Activated CD8-positive, alpha-beta memory T cell treated with anti-CD3 and anti-CD28 coated beads for 48 hours (primary cell): ENCODE measurements at places on chromosomes 1 and 21.
A peak's percentile ranks its signal among the peaks of the same experiment; 100 is the strongest.

DNA sequence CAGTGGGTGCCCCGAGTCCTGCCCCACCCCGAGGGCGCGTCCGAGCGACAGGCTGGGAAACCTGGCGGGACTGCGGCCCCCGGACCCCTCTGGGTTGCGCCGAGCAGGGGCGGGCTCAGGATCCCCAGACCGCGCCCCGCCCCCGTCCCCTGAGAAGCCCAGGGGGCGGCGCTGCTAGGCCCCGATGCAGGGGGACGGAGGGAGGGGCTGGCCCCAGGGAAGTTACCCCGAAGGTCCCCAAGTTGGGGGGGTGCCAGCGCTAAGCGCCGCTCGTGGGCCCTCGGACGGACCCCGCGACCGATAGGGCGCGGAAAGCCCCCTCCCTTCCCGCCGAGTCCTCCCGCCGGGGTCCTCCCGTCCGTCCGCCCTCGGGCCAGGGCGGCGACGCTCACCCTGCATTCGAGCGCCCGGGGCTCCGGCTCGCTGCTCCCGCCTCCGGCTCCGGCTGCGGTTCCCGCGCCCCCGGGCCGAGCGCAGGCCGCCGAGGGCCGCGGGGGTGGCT, 414 bp downstream of the GPR153 start:
- no peak for DNase-seq

DNA sequence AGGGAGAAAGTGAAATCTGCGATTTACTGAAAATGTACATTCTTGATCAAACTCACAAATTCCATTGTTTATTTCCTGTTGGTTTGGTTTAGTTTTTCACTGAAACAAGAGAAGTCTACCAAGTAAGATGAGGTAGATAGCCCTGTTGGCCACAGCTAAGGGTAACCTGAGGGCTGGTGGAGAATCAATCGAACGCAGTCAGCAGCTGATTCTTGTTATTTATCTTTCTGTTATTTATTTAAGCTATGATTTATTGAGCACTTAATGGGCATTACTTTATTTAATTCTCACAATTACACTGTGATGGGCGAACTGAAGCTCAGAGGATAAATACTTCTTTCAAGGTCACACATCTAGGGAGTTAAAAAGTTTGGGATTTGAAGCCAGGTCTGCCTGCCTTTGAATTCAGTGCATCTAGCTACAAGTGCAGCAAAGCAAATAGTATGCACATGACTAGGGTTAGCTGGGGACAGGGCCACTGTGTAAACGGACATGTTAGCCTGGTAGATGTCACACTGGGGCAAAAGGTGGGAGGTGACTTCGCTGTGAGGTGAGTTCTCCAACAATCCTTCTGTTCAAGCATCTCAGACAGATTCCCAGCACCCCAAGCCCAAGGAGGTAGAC, 106.5 kb upstream of the GADD45A start:
- no peak for DNase-seq

- no peak for DNase-seq
Observed at GRCh38 chr1:24828887-24829192, 83.6 kb downstream of the CLIC4 start.

GRCh38 chr1:185517808-185518419, 200.9 kb upstream of the IVNS1ABP start:
- DNase-seq = no peak

DNA sequence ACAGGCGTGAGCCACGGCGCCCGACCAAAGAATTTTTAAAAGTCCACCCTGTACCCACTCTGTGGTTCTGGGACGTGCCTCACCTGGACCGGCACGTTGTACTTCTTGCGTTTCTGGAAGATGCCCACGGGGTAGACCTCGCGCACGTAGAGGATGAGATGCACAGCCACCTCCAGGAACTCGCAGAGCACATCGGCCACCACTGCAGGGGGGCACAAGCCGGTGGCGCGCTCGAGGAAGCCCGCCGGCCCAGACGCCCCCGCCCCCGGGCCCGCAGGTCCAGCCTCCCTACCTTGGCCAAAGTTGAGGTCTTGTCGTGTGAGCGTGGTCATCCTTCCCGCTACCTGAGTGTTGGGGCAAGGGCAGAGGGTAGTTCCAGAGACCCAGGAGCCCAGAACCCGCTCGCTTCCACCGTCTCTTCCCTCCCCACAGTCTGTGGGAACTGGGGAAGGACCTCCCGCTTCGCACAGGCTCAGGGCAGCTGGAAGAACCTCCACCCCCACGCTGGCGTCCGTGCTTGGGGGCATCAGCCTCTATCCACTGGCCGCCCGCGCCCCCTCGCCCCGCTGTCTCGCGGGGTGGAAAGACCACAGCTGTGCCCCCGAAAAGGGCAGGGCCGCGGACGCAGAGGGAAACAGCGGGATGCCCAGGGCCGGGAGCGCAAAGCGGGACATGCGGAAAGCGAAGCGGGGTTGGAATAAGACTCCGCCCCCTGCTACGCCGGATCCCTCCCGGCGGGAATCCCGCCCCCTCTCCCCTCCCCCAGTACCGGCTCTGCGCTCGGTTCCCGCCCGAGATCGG, 478 bp downstream of the MAD2L2 start:
- no peak for DNase-seq

GRCh38 chr1:2468041-2468472, 8.0 kb upstream of the PLCH2 start:
- peak; percentile 18 for DNase-seq

DNA sequence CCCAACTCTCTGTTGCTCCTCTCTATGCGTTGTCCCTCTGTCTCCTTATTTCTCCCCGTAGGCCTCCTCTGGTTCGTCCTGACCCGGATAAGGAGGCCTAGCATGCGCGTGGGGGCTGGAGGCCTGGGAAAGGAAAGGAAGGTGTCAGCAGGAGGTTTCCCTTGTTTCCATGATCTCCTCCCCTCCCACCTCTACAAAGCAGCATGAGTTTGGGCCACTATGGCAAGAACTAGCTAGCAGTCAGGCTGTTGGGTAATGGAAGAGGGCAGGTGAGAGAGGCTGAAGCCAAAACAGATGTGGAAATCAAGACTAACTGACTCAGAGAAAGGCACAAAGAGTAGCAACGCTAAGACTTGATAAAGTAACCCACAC, 687 bp upstream of the SEMA6C start:
- no peak for DNase-seq

DNA sequence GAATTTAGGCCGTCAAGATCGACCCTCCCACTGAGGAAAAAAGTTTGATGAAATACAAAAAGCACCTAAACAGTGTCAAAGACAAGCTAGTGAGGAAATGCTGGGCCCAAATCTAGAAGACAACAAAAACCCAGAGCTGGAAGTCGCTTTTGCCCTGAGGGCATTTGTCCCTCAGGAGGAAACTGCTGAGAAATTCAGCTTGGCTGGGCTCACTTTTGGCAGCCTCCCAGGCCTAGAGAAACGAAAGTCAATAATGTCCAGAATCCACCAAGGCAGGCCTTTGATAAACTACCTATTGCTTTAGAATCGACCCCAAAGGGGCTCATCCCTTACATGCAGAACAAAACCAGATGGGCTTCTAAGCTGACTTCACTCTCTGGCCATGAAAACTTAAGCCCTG, 38.9 kb downstream of the SYT2 start:
- no peak for DNase-seq

- no peak for DNase-seq
Observed at GRCh38 chr1:14733048-14733778, 134.7 kb downstream of the KAZN start.

DNA sequence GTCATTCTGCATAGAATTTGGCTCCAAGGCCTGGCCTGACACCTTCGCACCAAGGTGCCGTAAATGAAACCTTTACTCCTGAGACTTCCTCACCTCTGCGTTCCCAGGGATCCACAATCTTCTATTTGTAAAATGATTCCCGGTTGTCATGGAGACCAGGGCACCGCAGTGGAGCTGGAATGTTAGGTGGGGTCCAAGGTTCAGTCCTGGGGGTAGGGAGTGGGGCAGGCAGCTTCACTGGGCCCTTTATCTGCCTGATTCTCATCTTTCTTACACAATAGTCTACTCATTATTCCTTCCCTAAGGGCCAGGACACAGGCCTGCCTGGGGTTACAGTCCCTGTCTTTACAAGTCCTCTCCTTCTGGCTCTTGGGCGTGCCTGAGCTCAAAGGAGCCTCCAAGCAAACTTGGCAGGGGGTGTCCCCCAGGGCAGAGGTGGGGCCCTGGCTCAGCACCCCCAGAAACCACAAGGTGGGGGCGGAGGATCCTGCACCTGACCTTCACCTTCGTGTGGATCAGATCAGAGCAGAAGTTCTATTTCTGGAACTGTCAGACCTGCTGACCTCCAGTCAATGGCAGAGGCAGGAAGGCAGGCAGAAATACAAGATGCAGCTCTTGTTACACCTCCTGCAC, 51.1 kb downstream of the RIPK4 start:
- no peak for DNase-seq

DNA sequence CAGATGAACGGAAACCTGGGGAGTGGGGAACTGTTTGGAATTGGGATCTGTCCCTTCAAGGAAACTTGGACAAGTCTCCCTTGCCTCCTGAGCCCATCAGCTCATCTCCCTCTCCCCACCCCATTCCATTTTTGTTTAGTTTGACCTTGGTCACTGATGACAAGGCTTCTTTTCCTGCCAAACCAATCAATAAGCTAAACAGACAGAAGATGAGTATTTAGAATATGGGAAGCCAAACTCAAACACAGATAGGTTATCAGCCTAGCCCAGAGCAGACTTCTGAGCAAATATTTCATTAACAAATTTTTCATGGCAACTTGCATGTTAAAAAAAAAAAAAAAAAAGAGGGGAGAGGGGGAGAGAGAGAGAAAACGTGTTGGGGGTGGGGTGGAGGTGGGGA, 337.2 kb upstream of the PROX1 start:
- DNase-seq = no peak

- DNase-seq = no peak
Observed at GRCh38 chr1:212689196-212689725, 10.4 kb downstream of the BATF3 start.

- no peak for DNase-seq
Observed at GRCh38 chr21:24514081-24514733, 1093.1 kb downstream of the MRPL39 start.

DNA sequence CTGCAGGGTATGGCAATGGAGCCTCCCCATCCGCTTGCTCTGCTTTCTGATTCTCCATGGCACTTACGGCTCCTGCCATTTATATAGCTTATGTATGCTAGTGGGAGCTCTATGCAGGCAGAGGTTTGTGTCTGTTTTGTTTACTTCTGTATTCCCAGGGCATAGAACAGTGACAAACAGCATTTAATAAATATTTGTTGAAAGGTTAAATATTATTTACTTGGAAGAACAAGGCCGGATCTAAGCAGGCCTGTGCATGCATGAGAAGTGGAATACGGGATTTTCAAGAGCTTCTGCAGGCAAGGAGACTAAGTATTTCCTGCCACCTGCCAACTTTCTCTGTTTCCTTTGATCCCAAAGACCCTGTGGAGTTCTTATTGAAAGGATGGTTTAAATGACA, 90.7 kb downstream of the XCL2 start:
- no peak for DNase-seq

DNA sequence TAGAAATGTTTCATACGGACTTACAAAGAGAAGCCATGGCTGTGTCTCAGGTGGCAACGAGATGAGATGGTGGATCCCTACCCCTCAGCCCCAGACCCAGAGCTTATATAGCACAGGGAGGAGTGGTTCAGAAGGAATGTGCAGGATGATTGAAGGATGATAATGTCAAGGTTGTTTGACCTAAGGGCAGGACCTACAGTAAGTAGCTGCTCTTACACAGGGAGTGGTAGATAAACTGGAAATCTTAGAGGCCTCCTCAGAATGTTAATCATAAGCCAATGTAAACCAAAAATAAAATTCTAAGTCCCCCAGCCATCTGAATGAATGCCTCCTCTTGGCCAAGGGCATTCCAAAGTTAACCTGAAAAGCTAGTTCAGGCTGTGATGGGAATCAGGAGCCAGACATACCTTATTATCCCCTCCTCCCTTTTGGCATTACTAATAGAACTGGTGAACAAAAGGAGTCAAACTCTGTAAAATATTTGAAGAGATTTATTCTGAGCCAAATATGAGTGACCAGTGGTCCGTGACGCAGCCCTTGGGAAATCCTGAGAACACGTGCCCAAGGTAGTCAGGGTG, 45.8 kb upstream of the PDE9A start:
- no peak for DNase-seq

GRCh38 chr1:232477728-232478127, 152.2 kb downstream of the SIPA1L2 start:
- DNase-seq = no peak
